Hypothalamus (tissue), 51 donors: ENCODE measurements at places on chromosomes 11 and 22.
A peak's percentile ranks its signal among the peaks of the same experiment; 100 is the strongest.

GRCh38 chr22:45285263-45286058 is 712 bp downstream of the UPK3A start:
- no peak for DNase-seq

- no peak for DNase-seq
Observed at GRCh38 chr22:46479046-46479445, 58.4 kb downstream of the CELSR1 start.

DNA sequence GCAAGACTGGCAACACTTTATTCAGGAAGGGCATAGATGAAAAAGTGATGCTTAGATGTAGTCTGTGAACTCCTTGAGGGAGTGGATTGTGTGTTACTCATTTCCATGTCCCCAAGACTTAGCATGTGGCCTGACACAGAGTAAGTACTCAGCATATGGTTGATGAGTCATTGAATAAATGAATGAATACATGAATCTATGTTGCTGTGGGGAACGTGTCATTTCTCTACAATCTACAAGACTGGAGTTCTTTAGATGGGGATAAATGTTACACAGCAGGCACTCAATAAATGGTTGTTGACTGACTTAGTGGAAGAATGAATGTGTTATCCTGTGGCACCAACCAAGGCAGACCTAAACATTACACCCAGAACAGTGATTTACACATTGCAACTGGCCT is 17.9 kb downstream of the BPIFC start:
- no peak for DNase-seq

- no peak for DNase-seq
Observed at GRCh38 chr11:111792314-111792713, 26.1 kb upstream of the PPP2R1B start.

DNA sequence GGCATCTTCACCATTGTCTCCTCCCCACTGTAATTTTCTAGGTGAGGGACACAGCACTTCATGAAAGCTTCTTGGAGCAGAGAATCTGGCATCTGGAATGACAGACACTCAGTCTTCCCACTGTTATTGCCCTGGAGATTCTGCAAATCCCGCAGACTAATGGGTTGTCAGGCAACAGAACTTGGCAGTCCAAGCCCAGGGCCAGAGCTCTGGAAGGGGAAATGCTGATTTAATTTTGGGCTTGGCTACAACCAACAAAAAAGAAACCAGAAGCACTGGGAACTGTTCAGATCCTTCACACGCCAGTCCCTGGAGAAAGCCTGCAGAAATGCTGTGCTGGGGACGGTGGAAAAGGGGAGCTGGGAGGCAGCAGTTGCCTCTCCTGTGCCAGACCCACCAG is 71.5 kb upstream of the BID start:
- no peak for DNase-seq

GRCh38 chr11:12330485-12331231 is 46.7 kb upstream of the PARVA start:
- peak; percentile 3 for DNase-seq

- no peak for DNase-seq
Observed at GRCh38 chr22:30282616-30283046, 6.7 kb downstream of the CASTOR1 start.

GRCh38 chr11:127472505-127472904 is 471.9 kb upstream of the KIRREL3 start:
- DNase-seq: no peak

- DNase-seq: peak; percentile 5
Observed at GRCh38 chr22:35835998-35836691, 118.5 kb downstream of the APOL5 start.

GRCh38 chr11:75827562-75827961 is 12.6 kb downstream of the UVRAG start:
- no peak for DNase-seq

DNA sequence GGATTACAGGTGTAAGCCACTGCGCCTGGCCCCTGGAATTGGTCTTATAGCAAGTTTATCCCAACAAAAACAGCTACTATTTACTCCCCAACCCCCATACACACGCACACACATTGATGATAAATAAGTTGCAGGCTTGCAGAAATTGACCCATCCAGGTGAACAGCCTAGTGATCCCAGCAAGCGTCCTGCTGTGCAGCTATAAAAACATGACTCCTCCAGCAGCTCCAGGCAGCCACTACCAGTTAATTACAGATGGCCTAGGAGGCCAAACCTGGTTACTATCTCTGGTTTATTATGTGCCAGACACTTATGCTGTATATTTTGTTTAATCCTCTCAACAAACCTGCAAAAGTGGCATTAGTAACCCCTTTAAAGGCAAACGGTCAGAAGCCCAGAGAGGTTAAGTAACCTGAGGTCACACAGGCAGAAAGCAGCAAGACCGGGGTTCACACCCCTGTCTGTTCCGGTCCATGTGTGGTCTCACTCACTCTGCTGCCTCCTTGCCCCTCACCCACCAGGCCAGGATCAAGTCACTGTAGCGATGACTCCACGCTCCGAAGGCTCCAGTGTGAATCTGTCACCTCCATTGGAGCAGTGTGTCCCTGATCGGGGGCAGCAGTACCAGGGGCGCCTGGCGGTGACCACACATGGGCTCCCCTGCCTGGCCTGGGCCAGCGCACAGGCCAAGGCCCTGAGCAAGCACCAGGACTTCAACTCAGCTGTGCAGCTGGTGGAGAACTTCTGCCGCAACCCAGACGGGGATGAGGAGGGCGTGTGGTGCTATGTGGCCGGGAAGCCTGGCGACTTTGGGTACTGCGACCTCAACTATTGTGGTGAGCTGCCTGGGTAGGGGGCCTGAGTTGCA is 6.6 kb downstream of the F2 start:
- DNase-seq: no peak

DNA sequence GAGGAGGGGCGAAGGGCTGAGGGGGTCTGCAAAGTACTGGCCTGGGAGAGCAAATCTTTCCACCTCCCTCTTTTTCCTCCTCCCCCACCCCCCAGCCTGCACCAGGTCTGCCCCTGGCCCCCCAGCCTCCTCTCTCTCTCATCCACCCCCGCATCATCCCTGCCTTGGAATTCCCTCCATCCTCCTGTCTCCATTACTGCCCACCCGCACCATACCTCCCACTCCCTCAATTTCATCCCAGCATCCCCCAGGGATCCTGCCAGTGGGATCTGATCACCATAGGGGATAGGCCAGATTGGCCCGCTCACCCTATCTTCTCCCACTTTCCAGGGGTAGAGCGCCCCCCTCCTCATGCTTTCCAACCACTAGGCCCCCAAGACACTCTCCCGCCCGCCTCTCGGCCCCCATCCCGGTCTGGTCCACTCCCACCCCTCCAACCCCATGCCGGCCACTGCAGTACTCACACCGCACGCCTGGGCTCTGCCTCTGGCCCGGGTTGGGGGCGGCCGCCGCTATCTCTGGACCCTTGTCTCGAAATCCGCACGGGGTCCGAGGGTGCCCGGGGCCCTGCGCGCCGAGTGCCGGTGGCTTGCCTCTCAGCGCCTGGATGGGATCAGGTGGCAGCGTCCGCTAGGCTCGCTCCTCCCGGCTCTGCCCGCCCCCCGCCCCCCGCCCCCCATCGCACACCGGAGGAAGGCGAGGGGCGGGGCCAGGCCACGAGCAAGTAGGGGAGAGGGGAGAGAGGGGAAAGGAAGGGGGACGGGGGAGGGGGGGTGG is at the start of gene GAL3ST3:
TSS of gene GAL3ST3 (minus strand) at position 615 of the 777 bp plus-strand sequence. CDS start 3,746 bp downstream, outside the sequence.
- DNase-seq: no peak

GRCh38 chr11:9150501-9150900 is 59.1 kb upstream of the SCUBE2 start:
- no peak for DNase-seq

- DNase-seq: no peak
Observed at GRCh38 chr11:94862926-94863880, 95.0 kb downstream of the AMOTL1 start.

- no peak for DNase-seq
Observed at GRCh38 chr11:76768088-76768908, 14.9 kb upstream of the TSKU start.

- no peak for DNase-seq
Observed at GRCh38 chr22:44348971-44349560, 36.3 kb upstream of the SHISAL1 start.

DNA sequence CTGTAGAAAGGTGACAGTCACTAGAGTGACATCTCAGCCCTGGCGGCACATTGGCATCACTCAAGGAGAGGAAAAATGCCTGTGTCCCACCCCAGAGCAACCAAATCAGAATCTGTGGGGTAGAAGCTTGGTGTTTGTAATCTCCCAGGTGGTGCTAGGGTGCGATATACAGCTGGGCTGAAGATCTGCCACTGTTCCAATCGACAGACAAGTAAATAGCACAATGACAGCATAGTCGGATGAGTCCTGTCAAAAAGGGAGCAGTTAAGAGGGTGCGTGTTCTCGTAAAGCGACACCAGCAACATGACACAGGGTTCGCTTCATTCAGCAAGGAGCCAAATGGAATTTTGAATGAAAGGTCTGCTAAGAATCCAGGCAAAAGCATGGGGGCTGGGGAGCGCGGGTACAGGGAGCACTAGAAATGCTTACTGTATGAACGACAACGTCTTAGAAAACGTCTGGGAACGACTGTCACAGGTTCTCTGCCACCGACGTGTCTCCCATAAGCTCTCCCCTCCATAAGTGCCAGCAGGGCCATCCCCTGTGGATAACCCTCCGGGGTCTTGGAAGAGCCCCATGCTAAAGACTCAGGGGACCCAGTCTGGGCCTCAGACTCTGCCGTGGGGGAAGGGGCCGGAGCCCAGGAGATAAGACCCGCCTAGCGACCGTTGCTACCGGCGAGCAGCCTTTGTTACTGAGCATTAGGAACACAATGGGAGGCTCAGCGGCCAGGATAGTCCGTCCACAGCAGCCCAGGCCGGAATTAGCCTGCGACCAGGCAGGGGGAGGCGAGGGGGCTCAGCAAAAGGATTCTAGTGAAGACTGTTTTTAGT is 20.8 kb downstream of the ADA2 start:
- peak; percentile 5 for DNase-seq

- DNase-seq: no peak
Observed at GRCh38 chr11:72721689-72722049, 30.5 kb downstream of the ARAP1 start.

- no peak for DNase-seq
Observed at GRCh38 chr11:36899800-36900199, 301.8 kb upstream of the RAG2 start.

GRCh38 chr11:32148895-32149294 is 58.0 kb downstream of the RCN1 start:
- no peak for DNase-seq

GRCh38 chr11:44637487-44637886 is 72.0 kb downstream of the CD82 start:
- DNase-seq: no peak

DNA sequence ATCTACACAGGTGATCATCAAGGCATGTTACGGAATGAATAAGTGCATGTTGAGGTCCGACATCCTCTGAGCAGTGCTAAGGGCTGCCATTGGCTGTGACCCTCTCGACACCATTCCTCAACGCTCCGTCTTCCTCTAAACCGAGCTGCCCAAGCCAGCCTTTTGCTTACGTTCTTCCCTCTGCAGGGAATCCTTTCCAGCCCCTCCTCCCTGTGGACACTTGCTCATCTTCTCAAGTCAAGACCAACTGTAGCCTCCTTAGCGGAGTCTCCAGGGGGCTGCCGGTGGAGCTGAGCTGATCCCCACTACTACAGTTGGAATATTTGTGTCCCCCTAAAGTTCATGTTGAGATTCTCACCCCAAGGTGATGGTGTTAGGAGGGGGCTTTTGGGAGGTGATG is 781.0 kb downstream of the TBC1D22A start:
- DNase-seq: no peak

- no peak for DNase-seq
Observed at GRCh38 chr11:17541330-17541885, 2.8 kb downstream of the USH1C start.

DNA sequence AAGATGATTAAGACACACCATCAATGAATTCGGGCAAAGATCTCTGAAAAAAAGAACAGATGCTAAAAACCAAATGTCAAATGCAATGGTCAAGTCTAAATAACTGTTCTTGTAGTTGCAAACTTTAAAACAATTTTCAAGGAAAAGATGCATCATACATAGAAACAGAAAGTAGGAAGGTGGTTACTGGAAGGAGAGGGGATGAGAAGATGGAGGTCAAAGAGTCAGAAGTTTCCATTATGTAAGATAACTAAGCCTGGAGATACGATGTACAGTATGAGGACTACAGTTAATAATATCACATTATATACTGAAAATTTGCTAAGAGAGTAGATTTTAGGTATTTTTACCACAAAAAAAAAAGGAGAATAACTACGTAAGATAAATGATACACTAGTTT is 27.1 kb downstream of the CWF19L2 start:
- no peak for DNase-seq

GRCh38 chr11:44684859-44685281 is 41.9 kb upstream of the TSPAN18 start:
- no peak for DNase-seq

- DNase-seq: no peak
Observed at GRCh38 chr11:124633355-124633754, 10.7 kb downstream of the TBRG1 start.

DNA sequence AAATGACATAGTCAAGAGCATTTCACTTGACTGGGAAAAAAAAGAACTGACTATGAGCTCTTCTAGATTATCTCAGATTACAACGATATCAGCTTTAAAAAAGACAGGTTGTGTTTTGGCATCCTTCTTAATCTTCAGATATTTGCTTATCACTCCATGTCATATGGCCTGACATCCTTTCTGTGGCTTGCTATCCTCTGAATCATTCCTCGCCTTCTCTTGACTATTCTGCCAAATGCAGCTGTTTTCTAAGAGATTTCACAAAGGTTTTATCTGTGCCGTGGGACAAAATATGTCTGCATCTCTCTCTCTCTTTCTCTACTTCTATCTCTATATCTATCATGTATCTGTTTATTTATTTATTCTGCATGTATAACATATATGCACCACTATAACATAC is 746.1 kb downstream of the CNTN5 start:
- DNase-seq: no peak

GRCh38 chr11:99708928-99709672 is 688.4 kb downstream of the CNTN5 start:
- no peak for DNase-seq

DNA sequence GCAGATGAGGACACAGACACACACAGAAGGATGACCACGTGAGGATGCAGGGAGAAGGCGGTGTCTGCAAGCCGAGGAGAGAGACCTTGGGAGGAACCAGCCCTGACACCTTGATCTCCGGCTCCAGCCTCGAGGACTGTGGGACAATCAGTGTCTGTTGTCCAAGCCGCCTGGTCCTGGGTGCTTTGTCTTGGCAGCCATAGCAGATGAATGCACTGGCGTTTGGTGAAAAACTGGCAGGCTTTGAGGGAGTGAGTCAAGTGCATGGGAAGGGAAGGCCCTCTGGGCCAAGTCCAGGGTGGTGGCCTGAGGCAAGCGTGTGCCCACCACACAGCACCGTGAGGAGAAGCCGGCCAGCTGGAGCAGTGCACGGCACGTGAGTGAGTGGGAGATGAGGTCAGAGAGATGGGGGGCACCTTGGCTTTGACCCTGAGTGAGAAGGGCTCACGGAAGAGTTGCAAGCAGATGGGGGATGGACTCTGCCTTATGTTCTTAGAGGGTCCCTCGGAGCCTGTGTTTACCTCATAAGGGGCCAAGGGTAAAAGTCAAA is 12.4 kb upstream of the BRSK2 start:
- DNase-seq: no peak
